ENCODE measurements at places on chromosomes 2 and 18.

DNA sequence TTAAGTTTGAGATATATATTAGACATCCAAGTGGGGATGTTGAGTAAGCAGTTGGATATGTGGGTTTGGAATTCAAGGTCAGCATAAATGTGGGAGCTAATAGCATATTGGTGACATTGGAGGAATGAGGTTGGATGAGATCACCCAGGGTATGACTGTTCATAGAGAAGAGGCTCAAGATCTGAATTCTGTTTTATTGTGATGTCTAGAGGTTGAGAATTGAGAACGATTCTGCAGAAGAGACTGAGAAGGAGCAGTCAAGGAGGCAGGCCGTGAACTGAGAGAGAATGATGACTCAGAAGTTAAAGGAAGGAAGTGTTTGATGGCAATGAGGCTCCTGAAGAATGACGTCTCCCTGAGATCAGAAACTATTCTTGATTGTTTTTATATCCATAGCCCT lies 5.9 kb downstream of the SERPINB11 start:
- no peak for DNase-seq

DNA sequence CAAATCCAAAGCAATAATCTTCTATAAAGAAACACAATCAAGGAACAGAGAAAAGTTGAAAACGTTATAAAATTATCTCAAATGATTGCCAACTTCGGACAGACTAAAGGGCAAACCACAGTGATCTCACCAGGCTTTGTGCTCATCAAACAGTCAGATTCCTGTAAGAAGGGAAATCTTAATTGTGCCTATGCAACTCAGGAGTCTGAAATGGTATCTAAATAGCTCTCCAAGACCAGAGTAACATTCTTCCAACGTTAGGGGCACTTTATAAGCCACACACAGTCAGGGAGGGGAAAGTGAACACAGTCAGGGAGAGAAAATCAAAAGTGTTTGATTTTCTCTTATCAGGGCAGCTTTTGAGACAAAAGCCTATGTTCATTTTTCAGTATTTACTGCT lies 29.4 kb downstream of the PLEKHM3 start:
- DNase-seq: no peak

DNA sequence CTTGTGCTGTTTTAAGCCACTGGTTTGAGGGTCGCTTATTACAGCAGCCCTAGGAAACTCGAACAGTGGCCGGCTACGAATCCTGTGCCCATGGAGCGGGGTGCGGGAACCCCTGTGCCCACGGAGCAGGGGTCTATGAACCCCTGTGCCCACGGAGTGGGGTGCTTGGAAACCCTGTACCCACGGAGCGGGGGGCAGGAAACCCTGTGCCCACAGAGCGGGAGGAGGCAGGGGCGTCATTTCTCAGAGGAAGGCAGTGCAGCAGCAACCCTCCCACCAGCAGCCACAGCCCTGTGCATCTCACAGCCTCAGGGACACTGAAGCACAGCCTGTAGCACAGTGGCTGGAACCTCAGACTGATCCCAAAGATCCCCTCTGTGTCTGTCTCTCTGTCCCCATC lies 34.2 kb upstream of the GPC1 start:
- peak; percentile 15 for DNase-seq

- no peak for DNase-seq
Measured at GRCh38 chr2:158544998-158545397, 88.2 kb downstream of the PKP4 start.

DNA sequence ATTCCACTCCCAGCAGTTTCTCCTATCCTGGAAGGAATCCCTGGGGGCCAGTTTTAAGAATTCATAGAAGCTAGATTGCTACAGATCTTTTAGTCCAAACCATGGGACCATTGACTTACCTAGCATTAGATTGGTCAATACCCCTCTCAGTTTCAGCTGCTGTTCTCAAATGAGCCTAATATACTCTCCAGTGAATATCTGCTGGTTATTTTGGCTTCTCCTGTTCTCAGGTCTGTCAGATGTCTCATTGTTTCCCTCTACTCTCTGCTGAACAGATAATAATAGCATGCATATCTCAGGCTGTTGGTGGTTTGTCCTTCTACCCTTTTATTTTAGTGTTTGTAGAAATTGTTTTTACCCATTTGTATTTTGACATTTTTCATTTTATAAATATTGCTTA lies 99.5 kb downstream of the FHOD3 start:
- DNase-seq: no peak

GRCh38 chr18:70246061-70246466 lies 40.6 kb upstream of the RTTN start:
- no peak for DNase-seq

DNA sequence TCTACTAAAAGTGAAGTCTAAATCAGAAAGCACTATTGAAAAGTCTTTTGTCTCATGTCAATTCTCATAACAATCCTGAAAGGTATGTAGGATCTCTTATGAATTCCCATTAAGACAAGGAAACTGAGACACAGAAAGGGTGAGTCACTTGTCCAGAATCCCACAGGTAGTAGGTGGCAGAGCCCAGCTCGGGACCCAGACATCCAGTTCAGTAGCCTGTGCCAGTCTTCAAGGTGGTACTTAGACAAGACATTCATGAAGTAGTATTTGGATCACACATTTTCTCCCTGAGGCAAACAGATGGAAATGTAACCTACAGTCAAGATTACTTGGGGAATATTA lies 14.8 kb upstream of the PARD3B start:
- no peak for DNase-seq

DNA sequence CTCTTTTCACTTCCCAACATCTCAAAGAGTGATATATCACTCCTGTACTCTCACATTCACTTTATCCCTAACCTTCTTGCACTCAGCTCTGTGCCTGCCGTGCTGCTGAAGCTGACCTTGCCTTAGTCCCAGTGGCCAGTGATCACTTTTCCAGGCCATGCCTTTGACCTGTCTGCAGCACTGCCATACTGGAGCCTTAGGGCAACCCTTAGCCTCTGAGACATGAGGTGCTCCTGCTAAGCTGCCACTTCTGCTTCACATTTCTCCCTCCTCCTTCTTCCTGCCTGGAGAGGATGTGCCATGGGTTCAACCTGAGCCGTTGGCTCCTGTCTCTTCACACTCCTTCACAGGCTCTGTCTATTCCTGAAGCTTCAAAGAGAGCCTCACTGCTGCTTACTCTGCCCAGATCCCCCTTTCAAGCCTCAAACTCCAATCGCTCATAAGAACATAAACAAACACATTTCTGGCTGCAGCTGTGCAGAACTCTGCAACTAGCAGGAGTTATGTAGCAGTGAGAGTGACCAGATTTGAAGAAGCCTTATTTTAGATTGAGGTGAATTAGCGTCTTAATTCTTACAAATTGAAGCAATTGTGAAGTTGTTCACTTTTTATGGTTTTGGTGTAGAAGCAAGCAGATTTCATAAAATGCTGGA lies 716.2 kb upstream of the FANCL start:
- no peak for DNase-seq

GRCh38 chr2:98664323-98664722 lies 55.9 kb downstream of the UNC50 start:
- DNase-seq: no peak

DNA sequence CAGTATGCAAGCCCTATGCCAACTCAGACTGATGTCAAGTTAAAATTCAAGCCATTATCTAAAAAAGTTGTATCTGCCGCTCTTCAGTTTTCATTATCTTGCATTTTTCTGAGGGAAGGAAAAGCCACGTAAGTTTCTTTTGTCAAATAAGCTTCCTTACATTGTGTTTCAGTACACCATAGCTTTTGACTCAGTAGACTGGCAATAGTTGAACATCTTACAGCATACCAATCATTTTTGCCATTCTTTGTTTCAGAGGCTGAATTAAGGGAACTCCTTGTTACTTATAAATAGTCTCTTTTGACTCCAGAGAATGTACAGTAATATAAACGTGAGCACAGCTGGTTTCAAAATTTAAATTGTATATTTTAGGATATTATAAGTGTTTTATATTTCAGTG lies 120.6 kb downstream of the EHBP1 start:
- no peak for DNase-seq

GRCh38 chr2:145598434-145598833 lies 1078.5 kb upstream of the ZEB2 start:
- no peak for DNase-seq

DNA sequence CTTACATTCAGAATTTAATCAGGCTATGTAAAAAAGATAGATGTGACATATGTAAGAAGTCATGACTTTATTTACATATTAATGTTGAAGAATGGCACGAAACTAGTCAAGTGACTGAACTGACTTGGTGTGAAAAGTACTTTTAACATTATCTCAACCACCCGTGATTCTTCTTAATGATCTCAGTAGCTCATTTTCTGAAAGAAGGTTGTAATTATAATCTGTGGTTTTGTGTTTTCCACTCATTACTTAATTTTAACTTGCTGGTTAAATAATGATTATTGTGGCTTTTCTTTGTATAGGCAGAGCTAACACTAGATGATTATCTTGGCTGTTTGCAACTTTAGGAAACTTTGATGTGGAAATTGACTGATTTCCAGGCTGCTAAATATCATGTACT lies 18.5 kb downstream of the KCNJ13 start:
- no peak for DNase-seq

DNA sequence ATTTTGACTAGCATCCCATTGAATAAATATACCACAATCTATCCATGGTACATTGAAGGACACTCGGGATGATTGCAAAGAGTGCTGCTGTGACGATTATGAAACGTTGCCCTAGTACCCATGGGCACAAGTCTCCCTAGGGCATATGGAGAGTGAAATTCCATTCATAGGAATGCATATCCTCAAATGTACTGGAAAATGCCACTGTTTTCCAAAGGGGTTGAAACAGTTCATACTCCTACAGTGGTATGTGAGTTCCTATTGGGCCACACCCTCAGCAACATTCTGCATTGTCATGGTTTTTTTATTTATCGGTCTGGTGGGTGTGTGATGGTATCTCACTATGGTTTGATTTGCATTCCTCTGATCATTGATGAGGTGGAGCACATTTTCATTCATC lies 130.6 kb downstream of the TWIST2 start:
- DNase-seq: no peak
